ENCODE measurements at places on chromosomes 4 and X.

DNA sequence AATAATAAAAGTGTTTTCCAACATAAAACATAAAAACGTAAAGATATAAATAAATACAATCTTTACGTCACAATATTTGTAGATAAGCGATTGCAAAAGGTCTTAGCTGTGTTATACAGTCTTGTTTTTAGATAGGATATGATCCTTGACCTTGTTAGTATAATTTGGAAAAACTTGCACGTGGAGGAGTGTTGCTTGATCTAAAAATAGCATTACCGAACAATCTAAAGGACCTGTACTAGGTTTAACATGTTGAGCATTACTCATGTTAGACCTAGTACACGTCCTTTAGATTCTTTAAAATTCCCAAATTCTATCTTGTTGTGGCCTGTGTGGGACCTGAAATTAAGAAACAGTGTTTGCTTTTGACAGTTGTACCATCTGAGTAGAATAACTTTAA is 1.6 kb downstream of the METAP1 start:
- no peak for DNase-seq

DNA sequence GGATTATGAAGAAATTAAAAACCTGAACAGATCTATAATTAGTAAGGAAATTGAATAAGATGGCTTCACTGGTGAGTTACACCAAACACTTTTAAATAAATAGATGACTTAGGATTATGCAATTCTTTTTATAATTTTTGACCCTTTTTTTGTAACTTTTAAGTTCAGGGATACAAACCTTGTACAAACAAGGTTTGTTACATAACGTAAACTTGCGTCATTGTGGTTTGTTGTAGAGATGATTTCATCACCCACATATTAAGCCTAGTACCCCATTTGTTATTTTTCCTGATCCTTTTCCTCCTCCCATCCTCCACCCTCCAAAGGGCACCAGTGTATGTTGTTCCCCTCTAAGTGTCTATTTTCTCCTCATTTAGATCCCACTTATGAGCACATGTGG is 75.7 kb downstream of the CPEB2 start:
- peak; percentile 66 for DNase-seq

GRCh38 chr4:47774079-47774478 is 63.8 kb downstream of the CORIN start:
- no peak for DNase-seq

- DNase-seq = no peak
Measured at GRCh38 chrX:103396186-103396585, 19.8 kb downstream of the BEX3 start.

GRCh38 chr4:124389591-124389990 is 322.9 kb downstream of the ANKRD50 start:
- no peak for DNase-seq

- no peak for DNase-seq
Measured at GRCh38 chrX:97672608-97673007, 788.9 kb downstream of the RPA4 start.

DNA sequence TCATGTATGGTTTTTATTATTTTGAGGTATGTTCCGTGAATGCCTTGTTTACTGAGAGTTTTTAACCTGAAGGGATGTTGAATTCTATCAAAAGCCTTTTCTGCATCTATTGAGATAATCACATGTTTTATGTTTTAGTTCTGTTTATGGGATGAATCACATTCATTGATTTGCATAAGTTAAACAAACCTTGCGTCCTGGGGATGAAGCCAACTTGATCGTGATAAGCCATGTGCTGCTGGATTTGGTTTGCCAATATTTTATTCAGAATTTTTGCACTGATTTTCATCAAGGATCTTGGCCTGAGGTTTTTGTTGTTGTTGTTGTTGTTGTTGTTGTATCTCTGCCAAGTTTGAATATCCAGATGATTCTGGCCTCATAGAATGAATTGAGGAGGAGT is 43.8 kb downstream of the CDX4 start:
- DNase-seq = no peak

- no peak for DNase-seq
Measured at GRCh38 chr4:106019771-106020170, 124.5 kb downstream of the NPNT start.
